ENCODE measurements at places on chromosomes 1 and 21.

DNA sequence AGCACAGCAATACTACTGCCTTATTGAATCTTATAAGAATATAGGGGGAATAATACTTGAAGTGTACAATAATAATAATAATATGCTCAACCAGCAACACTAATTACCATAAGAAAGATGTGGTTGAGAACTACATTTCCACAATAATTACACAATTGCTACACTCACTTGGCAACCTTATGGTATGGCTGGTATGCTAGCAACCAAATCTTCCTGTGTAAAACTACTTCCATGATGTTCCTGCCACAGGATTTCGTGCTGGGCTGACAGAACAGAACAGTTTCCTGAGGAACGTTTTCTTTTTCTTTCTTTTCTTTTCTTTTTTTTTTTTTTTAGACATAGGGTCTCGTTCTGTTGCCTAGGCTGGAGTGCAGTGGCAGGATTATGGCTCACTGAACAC, 50.6 kb downstream of the KIF26B start:
- DNase-seq: no peak

- no peak for DNase-seq
Observed at GRCh38 chr1:4018466-4019146, 118.5 kb upstream of the C1orf174 start.

DNA sequence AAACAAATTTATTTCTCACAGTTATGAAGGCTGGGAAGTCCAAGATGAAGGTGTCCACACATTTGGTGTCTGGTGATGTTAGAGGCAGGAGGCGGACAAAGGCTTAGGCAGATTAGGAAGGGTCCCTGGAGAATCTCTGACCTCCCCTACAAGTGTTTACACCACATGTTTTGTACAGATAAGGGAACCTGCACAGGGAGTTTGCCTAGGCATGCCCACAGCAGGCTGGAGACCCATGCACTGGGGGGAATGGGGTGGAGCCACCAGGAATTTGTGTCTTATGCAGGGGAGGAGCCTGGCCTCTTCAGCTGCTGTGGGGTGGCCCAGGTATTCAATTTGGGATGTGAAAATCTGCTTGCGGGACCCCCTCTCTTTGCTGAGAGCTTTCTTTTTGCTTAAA, 131.3 kb downstream of the PATJ start:
- DNase-seq: no peak

- no peak for DNase-seq
Observed at GRCh38 chr1:244140420-244140819, 89.3 kb downstream of the ZBTB18 start.

GRCh38 chr1:154220970-154221277, 169 bp downstream of the UBAP2L start:
- no peak for DNase-seq

Measured in activated T-cell treated with anti-CD3 and anti-CD28 coated beads for 24 hours (primary cell).